MCF 10A (cell line): ENCODE measurements at places on chromosomes 5 and 9. TPM values are rescaled to one million over a fixed set of nuclear protein-coding genes. Genes with fewer than 3 reads are reported as not detected.

GRCh38 chr9:35679766-35680330 lies 6.1 kb downstream of the CA9 start:
- H3K27me3 ChIP-seq, result no peaks in the 10 kb centered on the region
- no peak overlapping the region for H3K4me3 ChIP-seq
- peaks cover 14% of the 10 kb centered on the region for H3K4me1 ChIP-seq
- no peak for DNase-seq
- peaks cover 36% of the 10 kb centered on the region for H3K36me3 ChIP-seq

DNA sequence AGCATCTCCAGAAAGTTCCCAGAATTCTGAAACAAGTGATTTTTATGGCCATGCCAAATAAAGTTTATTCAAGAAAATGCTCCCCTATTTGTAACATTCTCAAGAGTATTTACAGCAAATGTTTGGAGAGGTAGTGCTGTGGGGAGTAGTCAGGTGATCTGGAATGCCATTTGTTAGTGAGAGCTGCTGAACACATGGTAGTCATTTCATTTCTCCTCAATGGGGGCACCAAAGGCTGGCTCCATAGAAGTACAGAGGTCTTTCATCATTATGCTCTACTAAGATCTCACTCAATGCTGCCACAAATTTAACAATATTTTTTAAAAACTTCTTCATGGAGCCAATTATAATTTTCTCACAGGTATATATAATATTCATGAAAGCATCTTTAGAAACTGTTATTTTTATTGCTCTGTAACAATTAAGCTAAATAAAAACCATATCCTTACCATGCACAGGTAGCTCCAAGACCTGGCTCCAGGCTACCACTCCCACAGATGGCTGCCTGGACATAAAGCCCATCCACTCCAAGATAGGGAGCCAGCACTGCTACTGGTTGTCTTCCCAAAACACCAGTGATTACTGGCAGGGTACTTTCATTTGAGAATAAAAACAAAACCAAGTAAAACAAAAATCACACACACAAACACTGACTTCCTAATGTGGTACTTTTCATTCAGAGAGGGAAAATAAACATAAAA lies 200.8 kb downstream of the PLK2 start:
- peak overlapping the region; percentile 74 for H3K27ac ChIP-seq
- H3K27me3 ChIP-seq, result no peaks in the 10 kb centered on the region
- H3K4me3 ChIP-seq, result peak overlapping the region; percentile 57
- H3K4me1 ChIP-seq, result peaks cover 10% of the 10 kb centered on the region

DNA sequence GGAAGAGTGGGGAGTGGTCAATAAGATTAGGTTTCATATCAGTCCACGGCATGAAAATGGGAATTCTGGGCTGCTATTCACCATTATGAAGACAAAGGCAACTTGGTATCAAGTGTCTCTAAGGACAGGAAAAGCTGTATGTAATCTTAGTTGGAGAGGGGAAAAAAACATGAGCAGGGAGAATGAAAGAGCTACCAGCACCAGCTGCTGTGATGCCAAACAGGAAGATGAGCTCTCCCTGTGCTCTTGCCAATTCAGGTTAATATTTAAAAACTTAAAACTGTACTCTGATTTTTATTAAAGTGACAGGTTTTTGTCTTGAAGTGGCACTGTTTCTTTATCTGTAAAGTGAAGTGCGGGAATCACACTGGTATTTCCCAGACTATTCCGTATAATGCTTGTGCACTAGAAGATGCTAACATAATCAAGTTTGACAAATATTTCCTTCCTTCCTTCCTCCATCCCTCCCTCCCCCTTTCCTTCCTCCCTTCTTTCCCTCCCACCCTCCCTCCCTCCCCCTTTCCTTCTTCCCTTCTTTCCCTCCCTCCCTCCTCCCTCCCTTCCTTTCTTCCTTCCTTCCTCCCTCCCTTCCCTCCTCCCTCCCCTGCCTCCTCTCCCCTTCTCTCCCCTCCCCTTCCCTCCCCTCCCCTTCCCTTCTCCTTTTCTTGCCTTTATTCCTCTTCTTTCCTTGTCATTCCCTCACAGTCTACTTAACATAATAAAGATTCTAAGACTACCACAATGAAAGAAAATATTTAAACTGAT lies 1383.0 kb upstream of the C9orf72 start:
- no peak overlapping the region for H3K4me3 ChIP-seq
- H3K36me3 ChIP-seq, result no peaks in the 10 kb centered on the region
- H3K4me1 ChIP-seq, result no peaks in the 10 kb centered on the region

GRCh38 chr9:78025186-78025585 lies 6.4 kb downstream of the GNAQ start:
- H3K36me3 ChIP-seq, result no peaks in the 10 kb centered on the region
- no peak for DNase-seq
- peaks cover 46% of the 10 kb centered on the region for H3K4me1 ChIP-seq
- no peak overlapping the region for H3K4me3 ChIP-seq
- no peaks in the 10 kb centered on the region for H3K27me3 ChIP-seq

DNA sequence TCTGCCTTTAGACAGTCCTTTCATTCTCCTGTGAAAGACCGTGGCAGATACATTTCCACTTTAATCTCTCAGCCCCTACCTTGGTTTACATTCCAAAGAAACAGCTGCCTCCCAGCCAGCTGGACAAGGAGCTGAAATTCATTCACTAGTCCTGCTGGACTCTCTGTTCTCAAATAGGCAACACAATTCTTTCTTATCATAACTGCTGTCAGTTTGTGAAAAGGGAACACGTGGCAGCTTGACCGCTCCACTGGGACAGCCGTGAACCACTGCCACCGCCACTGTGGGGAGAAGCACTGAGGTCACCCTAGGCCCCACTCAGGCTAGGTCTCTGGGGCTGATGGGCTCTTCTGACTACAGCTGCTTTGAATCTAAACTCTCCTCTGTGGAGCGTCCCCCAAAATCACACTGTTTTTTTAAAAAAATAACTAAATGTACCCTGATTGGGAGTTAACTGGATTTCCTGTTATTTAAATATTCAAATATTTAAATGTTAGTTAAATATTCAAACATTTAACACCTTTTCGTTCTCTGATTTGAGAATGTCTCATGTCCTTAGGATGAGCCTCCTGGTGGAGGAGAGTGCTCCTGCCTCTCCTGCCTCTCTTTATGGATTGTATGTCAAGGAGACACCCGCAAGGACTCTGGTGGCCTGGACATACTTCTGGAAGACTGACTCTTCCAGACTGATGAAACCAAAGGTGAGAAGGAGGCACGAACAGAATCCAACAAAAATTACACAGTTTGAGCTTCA lies 120.1 kb downstream of the BOD1 start:
- no peak overlapping the region for H3K4me3 ChIP-seq
- peaks cover 9% of the 10 kb centered on the region for H3K4me1 ChIP-seq
- H3K27ac ChIP-seq, result no peak overlapping the region
- no peaks in the 10 kb centered on the region for H3K27me3 ChIP-seq
- H3K36me3 ChIP-seq, result peaks cover 6% of the 10 kb centered on the region
- no peak for DNase-seq

DNA sequence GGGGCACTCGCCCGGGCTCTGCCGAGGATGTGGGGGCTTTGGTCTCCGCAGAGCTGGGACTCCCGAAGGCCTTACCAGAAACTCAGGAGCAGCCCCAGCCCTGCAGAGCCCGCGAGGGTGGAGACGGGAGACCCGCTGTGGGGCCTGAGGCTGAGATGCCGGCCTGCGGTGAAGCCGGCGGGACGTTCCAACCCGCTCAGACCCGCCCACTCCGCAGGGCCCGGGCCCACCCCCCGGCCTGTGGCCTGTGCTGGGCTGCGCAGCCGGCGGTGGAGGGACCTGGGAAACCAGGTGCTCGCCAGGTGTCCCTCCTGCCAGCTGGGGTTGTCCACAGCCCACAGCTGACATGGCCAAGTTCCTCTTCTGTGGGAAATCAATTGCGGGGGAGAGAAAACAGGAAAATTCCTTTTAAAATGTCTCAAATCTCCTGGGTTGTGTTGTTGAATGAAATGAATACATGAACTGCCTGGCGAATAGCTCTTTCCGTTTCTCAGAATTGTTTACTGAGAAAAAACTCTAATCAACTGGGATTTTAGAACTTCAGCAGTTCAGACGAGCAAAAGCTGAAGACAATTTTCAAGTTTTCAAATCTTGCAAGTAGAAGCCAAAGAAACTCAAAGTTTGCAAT lies 49.0 kb upstream of the IRX4 start:
- peaks cover 14% of the 10 kb centered on the region for H3K4me1 ChIP-seq
- no peaks in the 10 kb centered on the region for H3K27me3 ChIP-seq
- H3K36me3 ChIP-seq, result peaks cover 18% of the 10 kb centered on the region

DNA sequence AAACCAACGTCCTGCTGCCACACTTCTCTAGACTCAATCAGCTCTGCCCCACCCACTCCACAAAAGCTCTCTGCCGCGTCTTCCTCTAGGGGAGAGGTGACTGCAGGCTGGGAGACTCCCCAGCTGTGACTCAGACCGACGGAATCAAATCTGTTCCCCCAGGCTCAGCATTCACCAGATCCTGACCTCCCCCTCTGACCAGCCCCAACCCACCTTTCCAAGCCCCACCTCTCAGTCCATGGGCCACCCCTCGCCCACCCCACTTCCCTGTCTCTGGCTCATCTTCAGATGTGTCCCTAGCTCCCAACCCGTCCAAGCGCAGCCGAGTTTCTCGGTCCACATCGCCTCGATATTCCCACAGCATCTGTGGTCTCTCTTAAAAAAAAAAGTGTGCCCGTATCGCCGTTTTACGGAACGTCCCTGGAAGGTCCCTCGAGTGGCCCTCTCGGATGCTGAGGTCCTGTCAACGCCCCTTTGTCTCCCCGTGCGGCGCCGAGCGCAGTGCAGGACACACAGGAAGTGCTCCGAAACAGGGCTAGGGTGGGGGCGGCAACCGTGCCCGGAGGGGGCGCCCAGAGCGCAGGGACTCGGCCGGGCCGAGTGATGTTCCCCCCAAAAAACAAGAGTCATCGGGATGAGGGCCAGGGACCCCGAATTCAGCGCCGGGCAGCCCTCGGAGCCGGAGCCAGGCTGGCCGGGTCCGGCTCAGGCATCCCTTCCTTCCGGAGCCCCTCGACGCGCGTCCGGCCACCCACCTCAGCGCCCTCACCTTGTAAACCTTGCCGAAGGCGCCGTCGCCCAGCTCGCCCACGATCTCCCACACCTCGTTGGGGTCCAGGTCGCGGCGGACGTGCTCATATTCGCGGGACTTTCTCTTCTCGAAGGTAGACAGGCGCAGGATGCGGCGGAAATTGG lies 649 bp downstream of the STK10 start:
- no peaks in the 10 kb centered on the region for H3K27me3 ChIP-seq
- H3K36me3 ChIP-seq, result peaks cover 10% of the 10 kb centered on the region
- peak overlapping the region; percentile 87 for H3K4me3 ChIP-seq

Gene DBH
- total RNA-seq, result not detected in 2 replicates

GRCh38 chr5:60410427-60410826 lies 289.5 kb downstream of the DEPDC1B start:
- no peaks in the 10 kb centered on the region for H3K36me3 ChIP-seq
- no peak overlapping the region for H3K27ac ChIP-seq
- DNase-seq, result peak; percentile 11
- no peaks in the 10 kb centered on the region for H3K4me1 ChIP-seq

Gene GPBP1
- 63.6 and 66.5 TPM in 2 replicates for total RNA-seq

Gene COMMD10
- 18.6 and 23.2 TPM in 2 replicates for total RNA-seq

DNA sequence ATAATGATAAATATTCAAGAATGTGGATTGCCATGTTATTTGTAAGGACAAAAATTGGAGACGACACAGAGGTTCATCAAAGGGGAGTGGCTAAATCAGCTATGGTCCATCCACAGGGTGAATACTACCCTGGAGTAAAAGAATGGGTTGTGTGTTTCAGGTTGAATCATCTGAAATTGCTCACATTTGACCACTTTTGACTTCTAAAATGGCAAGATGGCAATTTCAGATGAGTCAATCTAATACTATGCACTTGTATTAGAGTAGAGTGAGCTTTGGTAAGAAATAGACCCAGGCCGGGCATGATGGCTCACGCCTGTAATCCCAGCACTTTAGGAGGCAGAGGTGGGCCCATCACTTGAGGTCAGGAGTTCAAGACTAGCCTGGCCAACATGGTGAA lies 131.8 kb downstream of the GAPVD1 start:
- no peak for DNase-seq
- no peaks in the 10 kb centered on the region for H3K36me3 ChIP-seq
- no peaks in the 10 kb centered on the region for H3K4me1 ChIP-seq
- H3K27ac ChIP-seq, result no peak overlapping the region
- H3K4me3 ChIP-seq, result no peak overlapping the region

DNA sequence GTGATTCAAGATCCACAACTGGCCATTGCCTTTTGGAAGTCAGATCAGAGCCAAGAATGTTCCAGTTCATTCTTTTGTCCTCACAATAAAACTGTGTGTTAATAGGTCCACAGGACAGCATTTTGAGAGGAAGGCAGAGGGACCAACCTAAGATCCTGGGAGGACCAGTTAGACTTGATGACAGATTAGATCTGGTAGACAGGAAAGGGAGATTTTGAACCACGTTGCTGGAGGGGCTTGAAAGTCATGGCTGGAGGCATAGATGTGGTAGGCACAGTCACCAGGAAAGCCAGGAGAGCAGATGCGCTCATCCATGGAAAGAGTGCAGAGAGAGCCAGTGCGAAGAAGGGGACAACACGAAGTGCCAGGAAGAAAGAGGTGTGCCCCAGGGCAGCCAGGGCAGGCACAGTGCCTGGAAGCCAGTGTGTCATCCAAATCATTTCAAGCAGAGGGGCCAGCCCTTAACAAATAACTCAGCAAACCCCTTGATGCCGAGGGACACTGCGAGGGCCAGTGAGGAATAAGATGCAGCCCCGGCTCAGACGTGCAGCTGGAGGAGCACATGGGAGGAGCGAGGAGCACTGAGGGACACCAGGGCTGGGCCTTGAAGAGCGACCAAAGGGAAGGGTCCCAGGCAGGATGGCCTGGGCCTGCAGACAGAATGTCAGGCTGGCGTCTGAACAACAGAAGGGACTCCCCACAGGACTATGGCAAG lies 12.8 kb upstream of the SLC2A8 start:
- H3K27me3 ChIP-seq, result no peaks in the 10 kb centered on the region
- H3K36me3 ChIP-seq, result no peaks in the 10 kb centered on the region
- H3K4me1 ChIP-seq, result peaks cover 14% of the 10 kb centered on the region
- H3K4me3 ChIP-seq, result no peak overlapping the region

- H3K4me1 ChIP-seq, result peaks cover 14% of the 10 kb centered on the region
- H3K4me3 ChIP-seq, result peak overlapping the region; percentile 29
- peak overlapping the region; percentile 65 for H3K27ac ChIP-seq
- H3K36me3 ChIP-seq, result no peaks in the 10 kb centered on the region
- peak; percentile 68 for DNase-seq
These were observed 83.8 kb downstream of the ANKRD31 start for GRCh38 chr5:75152860-75153259.

Gene RASGRF2
- not detected in 2 replicates for total RNA-seq

- peaks cover 7% of the 10 kb centered on the region for H3K36me3 ChIP-seq
- peak; percentile 76 for DNase-seq
- H3K4me3 ChIP-seq, result no peak overlapping the region
- no peak overlapping the region for H3K27ac ChIP-seq
- peaks cover 45% of the 10 kb centered on the region for H3K27me3 ChIP-seq
These were observed 22.4 kb upstream of the FCN2 start for GRCh38 chr9:134858051-134858841.

- DNase-seq, result no peak
- no peak overlapping the region for H3K27ac ChIP-seq
- H3K4me1 ChIP-seq, result peaks cover 10% of the 10 kb centered on the region
- no peaks in the 10 kb centered on the region for H3K27me3 ChIP-seq
- H3K36me3 ChIP-seq, result no peaks in the 10 kb centered on the region
- H3K4me3 ChIP-seq, result no peak overlapping the region
These were observed 151.9 kb downstream of the INSYN2B start for GRCh38 chr5:169828385-169828784.

GRCh38 chr9:95760791-95761190 lies 114.7 kb upstream of the ERCC6L2 start:
- H3K4me3 ChIP-seq, result no peak overlapping the region
- H3K4me1 ChIP-seq, result peaks cover 22% of the 10 kb centered on the region
- H3K27me3 ChIP-seq, result no peaks in the 10 kb centered on the region
- H3K27ac ChIP-seq, result no peak overlapping the region

Gene AGPAT2
- 30.4 and 33.3 TPM in 2 replicates for total RNA-seq
